ENCODE measurements at places on chromosomes 6 and 20.

GRCh38 chr6:84762220-84763002, 2.0 kb downstream of the TBX18 start:
- no peak for DNase-seq

DNA sequence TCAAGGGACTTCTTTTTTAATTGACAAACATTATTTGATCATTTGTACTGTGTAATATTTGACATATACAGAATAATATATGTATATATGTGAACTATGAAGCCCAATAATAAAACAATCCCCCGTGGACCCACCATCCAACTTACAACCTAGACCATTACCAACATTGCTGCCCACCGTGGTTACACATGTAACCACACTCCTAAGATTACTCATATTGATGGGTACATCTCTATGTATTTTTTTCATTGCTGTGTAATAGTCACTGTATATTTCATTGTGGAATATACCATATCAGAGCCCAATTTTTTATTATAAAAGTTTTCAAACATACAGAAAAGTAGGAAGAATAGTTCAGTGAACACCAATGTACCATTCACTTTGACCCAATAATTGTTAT, 94.3 kb downstream of the RTN4IP1 start:
- no peak for DNase-seq

- no peak for DNase-seq
These were observed 130.3 kb downstream of the HACE1 start for GRCh38 chr6:104729433-104729832.

DNA sequence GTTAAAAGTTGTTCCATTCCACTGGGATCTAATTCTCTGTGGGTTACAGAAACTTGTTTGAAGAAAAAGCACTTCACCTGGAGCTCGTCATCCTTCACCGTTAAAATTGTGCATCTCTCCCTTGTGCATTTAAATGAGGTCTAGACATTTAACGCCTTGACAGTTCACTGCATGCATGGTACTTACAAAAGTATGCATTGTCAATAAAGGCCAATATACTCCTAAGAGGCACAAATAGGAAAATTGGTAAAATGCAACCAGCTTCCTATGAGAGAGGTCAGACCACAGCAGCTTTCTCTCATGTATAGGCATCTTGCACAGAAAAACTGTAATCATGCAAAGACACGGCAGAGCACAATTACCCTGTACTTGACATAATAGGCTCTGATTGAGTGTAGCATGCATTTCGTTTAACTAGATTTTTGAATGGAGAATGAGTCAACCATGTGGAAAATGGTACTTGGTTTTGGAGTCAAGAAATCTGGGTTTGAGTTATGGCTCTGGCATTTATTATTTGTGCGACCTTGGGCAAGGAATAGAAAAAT, 378.5 kb downstream of the RFPL4B start:
- DNase-seq, result no peak
